ENCODE measurements at places on chromosomes 7 and 10.

DNA sequence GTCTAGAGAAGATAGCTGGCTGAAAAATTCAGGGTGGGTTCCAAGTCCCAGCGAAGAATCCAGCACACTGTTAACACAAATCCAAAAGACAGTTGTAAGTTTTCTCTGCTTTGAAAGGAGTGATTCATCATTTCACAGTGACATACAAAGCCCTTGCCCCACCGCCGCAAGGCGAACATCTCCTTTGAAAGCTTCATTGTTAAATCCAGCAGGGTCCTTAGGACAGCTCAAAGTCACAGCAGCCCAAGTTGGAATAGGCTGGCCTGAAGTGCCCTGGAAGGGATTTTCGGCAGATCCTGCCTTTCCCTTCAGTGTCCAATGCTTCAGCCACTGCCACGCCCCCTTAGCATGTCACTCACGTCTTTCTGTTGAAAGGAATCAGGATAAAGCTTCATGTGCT lies 526.1 kb downstream of the CALN1 start:
- no peak for DNase-seq

GRCh38 chr10:17023386-17024298 lies 106.0 kb downstream of the CUBN start:
- peak; percentile 50 for DNase-seq

GRCh38 chr7:141674171-141674671 lies 27.7 kb downstream of the DENND11 start:
- no peak for DNase-seq

- DNase-seq = peak; percentile 44
Observed at GRCh38 chr10:21526188-21526859, 842 bp upstream of the SKIDA1 start.

DNA sequence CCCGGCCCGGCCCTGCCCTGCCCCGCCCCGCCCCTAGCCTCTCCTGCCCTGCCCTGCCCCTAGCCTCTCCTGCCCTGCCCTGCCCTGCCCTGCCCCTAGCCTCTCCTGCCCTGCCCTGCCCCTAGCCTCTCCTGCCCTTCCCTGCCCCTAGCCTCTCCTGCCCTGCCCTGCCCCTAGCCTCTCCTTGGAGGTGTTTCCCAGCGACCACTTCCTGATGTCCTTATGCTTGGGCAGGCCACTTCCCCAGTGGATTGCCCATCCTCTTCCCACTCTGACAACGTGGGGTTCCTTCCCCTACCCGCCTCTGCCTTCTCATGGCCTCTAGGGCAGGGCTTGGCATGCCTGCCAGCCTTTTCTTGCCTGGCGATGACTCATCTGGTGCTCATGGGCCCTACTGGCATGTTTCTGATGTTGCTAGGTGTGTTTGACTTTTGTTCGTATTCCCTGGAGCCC lies 21.2 kb downstream of the PRXL2A start:
- DNase-seq = no peak

- DNase-seq = no peak
Observed at GRCh38 chr10:96655461-96656197, 64.7 kb downstream of the PIK3AP1 start.

DNA sequence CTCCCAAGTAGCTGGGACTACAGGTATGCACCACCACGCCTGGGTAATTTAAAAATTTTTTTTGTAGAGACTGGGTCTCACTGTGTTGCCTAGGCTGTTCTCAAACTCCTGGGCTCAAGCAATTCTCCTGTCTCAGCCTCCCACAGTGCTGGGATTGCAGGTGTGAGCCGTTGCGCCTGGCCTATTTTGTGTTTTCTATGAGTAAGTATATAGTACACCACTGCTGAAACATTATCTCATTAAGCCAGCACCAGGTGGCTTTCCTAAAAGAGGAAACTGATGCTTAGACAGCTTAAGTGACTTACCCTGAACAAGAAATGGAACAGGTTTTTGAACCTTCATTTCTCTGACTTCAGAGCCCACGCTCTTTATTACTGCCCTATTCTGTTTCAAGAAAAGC lies 7.8 kb upstream of the PTPN12 start:
- no peak for DNase-seq

DNA sequence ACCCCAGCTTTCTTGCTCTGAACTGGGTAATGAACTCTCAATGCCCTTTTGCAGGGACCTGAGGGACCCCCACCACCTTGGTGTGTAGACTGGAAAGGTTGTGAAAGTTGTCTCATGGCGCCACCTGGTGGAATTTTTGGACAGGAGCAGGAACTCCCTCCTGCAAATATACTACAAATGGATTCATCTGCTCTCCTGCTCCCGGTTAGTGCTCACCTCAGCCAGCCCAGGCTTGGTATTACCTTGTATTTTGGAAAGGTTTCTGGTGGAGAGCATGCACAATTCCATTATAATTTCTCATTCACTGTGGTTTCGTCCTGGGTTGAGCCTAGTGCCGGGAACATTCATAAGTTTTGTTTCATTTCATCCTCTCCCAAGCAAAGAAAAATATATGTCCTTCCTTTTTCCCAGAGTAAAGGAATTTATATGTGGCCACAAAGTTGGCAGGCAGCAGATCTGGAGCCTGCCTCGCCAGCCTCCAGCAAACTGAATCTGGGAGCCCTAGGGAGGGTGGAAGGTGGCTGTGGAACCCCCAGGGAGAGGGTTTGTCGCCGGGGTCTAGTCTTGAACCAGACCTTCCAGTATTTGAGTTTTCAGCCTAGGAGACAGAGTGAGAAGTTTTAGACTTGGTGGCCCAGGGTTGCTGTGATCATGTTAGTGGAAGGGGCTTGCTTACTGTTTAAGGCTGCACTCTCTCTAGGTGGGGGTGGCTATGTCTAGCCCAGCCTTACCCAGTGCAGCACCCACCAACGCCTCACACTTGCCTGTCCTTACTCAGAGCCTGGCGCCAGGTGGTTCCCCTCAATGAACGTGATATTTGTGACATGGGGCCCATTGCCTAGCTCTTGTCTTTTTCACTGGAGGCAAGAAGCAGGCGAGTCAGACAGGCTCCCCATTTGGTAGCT lies 9.5 kb downstream of the FAM241B start:
- DNase-seq = peak; percentile 35

DNA sequence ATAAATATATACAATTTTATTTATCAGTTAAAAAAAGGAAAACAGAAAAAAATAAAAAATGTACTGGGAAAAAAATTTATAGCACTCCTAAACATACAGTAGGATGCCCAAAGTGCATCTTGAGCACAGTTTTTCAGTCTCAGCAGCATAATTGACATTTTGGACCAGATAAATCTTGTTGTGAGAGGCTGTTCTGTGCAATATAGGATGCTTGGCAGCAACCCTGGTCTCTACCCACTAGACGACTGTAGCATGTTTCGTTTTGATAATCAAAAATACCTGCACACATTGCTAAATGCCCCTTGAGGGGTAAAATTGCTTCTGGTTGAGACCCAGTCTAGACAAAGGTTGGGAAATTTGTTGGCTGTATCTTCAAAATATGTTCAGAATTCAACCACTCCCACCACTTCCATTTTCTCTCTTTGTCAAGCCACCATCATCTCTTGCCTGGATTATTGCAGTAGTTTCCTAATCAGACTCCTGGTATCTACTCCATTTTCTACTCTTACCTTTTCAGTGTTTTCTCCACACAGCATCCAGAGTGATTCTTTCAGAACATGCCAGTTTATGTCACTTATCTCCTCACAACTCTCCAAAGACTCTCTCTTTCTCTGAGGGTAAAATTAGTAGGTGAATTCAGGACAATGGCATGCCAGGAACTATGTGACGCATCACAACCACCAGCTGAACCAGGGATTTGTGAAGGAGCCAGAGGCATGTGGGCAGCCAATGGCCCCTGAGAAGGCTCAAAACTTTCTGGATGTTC lies 91.4 kb downstream of the GPR85 start:
- no peak for DNase-seq

GRCh38 chr10:29895456-29895855 lies 163.9 kb downstream of the JCAD start:
- no peak for DNase-seq

DNA sequence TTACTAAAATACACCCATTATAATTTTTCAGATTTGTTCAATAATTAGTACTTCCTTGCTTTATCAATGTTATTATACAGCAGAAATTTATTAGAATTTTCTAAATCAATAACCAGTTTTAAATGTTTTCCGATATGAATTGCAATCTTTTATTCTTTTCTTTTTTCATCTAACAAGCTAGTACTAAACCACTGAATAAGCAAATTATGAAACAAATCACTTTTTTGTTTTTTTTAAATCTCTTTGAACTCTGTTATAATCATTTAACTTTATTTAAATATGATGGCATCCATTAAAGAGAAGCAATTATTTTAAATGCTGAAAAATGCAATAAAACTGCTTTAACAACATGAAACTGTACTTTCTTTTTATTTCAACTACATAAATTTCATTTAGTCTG lies 59.7 kb downstream of the HYCC1 start:
- no peak for DNase-seq

- no peak for DNase-seq
Observed at GRCh38 chr10:14450041-14450491, 119.3 kb upstream of the FRMD4A start.

- DNase-seq = no peak
Observed at GRCh38 chr10:36324831-36325230, 682.7 kb upstream of the FZD8 start.

- no peak for DNase-seq
Observed at GRCh38 chr7:95736635-95737034, 35.7 kb upstream of the DYNC1I1 start.

DNA sequence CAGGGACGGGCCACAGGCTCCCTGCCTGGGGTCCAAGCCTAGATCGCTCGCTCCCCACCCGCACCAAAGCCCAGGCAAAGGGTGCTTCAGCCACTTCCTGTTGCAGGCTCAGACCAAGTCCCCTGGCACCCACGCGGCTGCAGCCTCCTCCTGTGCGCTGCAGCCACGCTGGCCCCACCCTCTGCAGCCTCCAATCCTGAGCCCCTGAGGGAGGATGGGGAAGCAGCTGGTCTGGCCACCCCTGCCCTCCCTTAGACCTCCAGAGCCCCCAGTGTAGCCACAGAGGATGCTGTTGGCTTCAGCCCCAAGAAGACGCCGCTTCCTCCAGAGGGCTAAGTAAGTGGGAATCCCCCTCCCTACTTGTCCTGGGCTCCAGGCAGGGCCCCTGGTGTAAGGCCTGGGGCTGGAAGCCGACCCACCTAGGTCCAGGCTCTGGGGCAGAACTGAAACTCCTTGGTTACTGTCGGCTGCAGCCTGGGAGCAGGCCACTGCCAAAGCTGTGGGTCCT lies 9.4 kb downstream of the LIMK1 start:
- DNase-seq = no peak

DNA sequence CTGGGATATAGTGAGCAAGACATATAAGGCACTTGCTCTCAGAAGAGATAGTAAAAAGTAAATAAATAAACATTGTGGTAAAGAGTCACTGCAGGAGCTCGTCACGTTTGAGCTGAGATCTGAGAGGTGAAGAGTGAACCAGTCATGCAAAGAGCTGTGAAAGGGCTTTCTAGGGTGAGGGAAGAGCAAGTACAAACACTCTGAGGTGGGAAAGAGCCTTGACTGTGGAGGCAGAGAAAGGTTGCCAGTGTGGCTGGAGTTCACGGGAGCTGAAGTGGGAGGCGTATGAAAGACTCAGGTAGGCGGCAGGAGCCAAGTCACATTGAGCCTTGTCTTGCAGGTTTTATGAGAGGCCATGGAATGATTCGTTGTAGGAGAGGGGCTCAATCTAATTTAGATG lies 141.0 kb downstream of the C1GALT1 start:
- DNase-seq = no peak

GRCh38 chr7:50676079-50676478 lies 106.6 kb downstream of the GRB10 start:
- DNase-seq = no peak

GRCh38 chr10:79179164-79179956 lies 110.6 kb downstream of the ZMIZ1 start:
- DNase-seq = no peak

- DNase-seq = no peak
Observed at GRCh38 chr7:6613706-6614105, 1.7 kb upstream of the ZNF853 start.

- DNase-seq = no peak
Observed at GRCh38 chr7:98217623-98218582, 6.7 kb downstream of the BHLHA15 start.

DNA sequence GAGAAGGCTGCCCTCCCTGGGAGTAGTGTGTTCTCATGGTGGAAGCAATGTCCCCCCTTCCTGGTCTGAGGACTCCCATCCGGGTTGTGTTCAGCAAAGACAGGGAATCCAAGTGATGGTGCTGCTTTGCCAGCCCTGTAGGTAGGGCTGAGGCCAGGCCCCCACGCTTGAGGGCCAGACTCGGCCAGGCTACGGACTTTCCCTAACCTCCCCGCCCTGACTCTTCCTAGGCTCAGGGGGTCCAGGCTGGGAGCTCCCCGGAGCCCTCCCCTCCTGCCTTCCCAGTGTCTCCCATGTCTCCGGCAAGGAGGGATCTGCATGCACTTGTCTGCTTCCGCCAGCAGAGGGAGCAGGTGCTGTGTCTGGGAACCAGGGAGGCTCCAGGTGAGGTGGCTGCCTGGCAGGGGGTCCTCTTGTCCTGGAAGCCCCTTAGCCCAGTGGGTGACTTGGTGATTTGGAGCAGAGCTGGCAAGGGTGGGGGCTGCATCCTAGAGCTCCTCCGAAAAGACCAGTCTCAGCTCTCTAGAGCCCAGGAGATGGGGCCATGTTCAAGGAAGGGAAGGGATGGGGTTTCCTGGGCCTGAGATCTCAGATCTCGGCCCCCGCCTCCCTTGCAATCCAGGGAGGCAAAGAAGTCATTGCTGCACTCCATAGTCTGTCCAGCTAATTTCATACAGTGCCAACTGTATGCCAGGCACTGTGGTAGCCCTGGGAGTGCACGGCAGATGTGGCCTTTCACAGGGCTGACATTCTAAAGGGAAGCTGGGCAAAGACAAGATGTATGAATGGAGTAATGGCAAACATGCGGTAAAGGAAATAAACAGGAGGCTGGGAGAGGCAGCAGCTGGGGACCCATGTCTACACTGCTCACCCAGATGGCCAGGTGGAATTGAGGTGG lies 20.3 kb upstream of the SFRP5 start:
- DNase-seq = peak; percentile 60

- DNase-seq = no peak
Observed at GRCh38 chr10:123642293-123642692, 23.9 kb upstream of the GPR26 start.

DNA sequence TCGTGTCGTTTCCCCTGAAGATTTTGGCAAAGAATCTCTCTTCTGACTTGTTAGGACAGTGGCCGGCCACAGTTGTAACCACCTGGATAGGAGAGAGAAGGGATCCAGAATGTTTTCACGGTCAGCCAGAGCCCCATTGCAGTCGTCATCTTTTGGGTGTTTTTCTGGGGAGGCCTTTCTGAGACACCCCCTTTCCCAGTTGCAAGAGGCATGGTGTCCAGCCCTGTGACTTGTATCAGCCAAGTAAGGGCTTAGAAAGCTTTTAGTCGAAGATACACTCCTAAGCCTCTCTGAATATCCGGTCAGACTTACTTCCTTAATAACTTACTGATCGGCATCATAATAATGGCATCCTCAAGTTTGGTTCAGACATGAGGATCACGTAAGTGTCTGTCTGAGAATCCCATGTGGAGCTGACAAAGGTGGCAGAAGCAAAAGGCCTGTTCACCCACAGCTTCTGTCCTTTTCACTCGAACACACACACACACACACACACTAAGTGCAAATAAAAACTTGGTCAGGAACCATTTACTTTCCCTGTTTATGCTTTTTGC lies 435.7 kb upstream of the GALNT17 start:
- DNase-seq = no peak

Measured in activated T-cell treated with anti-CD3 and anti-CD28 coated beads for 48 hours (primary cell).